ENCODE measurements at places on chromosomes 2 and 18.

- DNase-seq = peak; percentile 46
These were observed 1.5 kb upstream of the GPD2 start for GRCh38 chr2:156434461-156435291.

- DNase-seq = no peak
These were observed 31.4 kb upstream of the CTLA4 start for GRCh38 chr2:203835892-203836800.

GRCh38 chr2:30666266-30666874 is 140.9 kb downstream of the CAPN13 start:
- DNase-seq = peak; percentile 97

DNA sequence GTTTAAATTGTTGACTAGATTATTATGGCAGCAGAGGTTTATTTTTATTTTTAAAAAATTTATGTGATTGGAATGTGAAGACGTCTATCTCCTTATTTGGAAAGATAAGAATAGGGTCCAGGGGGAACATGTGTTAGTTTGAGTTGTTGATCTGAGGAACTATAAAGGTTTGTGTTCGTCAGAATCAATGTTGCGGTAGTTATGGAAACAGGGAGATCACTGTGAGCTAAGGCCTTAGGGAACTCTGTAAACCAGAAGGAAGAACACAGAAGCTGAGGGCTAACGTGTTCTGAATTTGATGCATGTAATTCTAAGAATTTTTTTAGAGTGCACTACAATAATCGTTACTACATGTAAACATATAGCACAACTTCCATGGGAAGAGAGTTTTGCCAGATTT is 168.5 kb upstream of the ZSWIM2 start:
- no peak for DNase-seq

- no peak for DNase-seq
These were observed 199.1 kb upstream of the CELF4 start for GRCh38 chr18:37764541-37765288.

DNA sequence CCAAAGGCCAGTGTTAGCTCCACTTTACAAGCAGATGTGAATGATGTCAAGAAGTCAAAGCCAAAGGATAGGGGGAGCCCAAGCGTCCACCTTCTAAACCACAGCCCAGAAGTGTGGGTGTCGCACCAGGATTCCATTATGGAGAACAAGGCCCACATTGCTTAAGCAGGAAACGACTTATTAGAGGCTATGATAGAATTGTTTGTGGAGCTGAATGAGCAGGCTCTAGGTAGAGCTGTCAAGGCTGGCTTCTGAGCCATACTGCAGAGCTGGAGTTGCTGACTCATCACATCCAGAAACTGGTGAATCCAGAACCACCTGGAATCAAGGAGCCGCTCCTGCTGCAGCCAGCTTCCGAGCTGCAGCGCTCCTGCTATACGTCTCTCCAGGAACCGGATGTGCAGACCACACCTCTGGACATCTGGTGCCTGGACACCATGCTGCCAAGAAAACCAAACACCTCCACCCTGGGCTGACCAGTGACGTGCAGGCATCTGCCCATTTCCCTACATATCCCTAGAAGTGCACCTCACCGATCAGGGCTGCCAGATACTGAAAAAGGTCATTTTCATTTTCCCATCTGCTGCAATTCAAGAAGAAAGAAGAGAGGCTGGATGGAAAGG is 6.2 kb upstream of the TWIST2 start:
- DNase-seq = peak; percentile 32

- no peak for DNase-seq
These were observed 1224.7 kb upstream of the CELF4 start for GRCh38 chr18:38790303-38790702.

GRCh38 chr2:150887926-150888325 is 373.7 kb downstream of the RBM43 start:
- DNase-seq = no peak

- DNase-seq = peak; percentile 77
These were observed 95.2 kb downstream of the EPB41L5 start for GRCh38 chr2:120108049-120108448.

GRCh38 chr2:134268265-134268664 is 14.4 kb downstream of the MGAT5 start:
- peak; percentile 38 for DNase-seq

- DNase-seq = no peak
These were observed 33.8 kb downstream of the POU3F3 start for GRCh38 chr2:104887676-104888075.

DNA sequence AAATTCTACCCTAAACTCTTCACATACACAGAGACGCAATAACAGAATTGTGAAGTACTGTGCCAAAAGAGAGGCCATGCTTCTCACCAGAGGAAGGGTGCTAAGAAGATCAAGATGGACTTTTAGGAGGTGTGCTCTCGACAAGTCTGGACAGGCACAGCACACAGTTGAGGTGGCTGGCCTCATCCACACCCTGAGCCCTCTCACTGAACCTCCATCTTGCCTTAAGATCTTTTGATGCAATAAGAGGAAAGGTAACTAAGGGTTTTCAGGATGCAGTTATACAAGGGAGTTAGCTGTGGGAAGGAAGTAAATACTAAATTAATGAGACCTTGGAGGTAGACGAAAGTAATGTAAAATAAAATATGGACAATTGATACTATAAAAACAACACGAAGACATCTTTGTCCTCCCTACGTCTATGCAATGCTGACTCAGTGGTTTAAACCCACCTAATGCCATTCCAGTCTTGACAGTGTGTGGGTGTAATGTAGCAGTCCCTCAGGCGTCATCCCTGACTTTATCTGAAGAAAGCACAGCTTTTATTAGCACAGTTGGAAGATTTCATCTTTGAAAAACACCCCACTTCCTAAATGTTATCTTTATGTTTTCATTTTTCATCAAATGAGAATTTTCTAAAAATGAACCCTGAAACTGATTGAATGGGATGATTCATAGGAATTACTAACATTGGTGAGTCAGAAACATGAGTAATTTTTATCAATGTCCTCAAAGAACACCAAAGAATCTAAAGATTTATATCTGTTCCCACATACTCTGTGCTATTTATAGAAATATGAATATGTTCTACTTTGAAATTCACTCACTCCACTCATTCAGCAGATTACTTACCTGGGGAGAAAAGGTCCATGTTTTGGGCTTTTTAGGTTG is 34.0 kb upstream of the MALL start:
- peak; percentile 97 for DNase-seq

DNA sequence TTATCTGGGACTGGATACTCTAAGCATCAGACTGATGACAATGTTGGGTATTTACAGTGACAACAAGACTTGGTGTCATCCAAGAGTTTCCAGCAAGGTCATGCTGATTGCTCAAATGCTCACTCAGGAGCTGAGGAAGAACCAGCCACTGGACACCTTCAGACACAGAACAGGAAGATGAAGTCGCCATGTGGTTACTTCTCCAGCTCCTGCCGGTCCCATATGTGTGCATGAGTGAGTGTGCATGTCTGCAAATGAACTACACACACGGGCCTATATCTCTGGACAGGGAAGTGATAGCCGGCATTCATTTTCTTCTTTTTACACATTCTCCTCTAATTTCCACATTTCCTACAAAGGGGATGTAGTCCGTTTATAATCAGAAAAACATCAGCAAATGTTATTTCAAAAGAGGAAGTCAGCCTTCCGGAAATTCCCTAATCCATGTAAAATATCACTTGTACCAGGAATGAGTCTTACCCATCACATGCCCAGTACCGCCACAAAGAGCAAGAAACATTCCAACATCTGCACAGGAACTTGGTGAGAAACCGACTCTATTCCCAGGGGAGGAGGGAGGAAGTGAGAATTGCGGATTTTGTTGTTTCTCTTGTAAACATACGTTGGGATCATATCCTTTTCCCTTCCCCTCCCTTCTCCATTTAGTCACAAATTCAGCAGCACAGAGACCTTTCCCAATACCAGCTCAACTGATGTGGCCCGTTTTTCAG is 10.8 kb downstream of the RFX8 start:
- DNase-seq = peak; percentile 59

- peak; percentile 66 for DNase-seq
These were observed 5.2 kb downstream of the TTC39C start for GRCh38 chr18:24019641-24020331.

GRCh38 chr2:127407661-127408003 is 10.6 kb upstream of the PROC start:
- no peak for DNase-seq

DNA sequence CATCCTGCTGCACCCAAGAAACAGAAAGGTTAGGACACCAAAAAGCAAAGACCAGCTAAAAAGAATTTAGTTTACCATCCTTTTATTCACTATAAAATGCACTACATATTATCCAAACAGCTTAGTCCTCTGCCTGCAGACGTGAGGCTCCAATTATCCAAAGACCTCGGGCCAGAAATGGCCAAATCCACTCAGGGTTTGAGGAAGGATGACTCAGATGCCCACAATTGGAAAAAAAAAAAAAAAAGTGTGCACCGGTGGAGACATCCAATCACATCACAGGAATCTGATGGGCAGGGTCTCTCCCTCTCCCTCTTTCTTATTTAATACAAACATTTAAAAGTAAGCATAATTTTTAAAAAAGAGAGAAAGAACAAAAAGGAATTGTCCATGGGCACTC is 65.7 kb downstream of the TRABD2A start:
- DNase-seq = peak; percentile 39

DNA sequence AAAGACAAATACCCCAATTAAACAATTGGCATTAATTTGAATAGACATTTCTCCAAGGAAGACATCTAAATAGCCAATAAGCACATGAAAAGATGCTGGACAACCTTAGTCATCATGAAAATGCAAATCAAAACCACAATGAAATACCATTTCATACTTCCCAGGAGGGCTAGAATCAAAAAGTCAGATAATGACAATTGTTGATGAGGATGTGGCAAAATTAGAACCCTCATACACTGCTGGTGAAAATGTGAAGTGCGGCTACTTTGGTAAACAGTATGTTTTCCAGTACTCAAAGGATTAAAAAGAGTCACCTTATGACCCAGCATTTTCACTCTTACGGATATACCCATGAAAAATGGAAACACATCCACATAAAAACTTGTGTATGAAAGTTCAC is 91.6 kb downstream of the FIGN start:
- DNase-seq = peak; percentile 68

GRCh38 chr2:11676640-11677039 is 6.6 kb upstream of the NTSR2 start:
- DNase-seq = no peak

GRCh38 chr18:70386582-70386981 is 97.7 kb downstream of the SOCS6 start:
- no peak for DNase-seq

- no peak for DNase-seq
These were observed 152.7 kb upstream of the SOX11 start for GRCh38 chr2:5539282-5540165.

- DNase-seq = no peak
These were observed 928.5 kb downstream of the NRXN1 start for GRCh38 chr2:50103442-50103841.

- no peak for DNase-seq
These were observed 44.1 kb upstream of the TTC39C start for GRCh38 chr18:23970161-23971096.

DNA sequence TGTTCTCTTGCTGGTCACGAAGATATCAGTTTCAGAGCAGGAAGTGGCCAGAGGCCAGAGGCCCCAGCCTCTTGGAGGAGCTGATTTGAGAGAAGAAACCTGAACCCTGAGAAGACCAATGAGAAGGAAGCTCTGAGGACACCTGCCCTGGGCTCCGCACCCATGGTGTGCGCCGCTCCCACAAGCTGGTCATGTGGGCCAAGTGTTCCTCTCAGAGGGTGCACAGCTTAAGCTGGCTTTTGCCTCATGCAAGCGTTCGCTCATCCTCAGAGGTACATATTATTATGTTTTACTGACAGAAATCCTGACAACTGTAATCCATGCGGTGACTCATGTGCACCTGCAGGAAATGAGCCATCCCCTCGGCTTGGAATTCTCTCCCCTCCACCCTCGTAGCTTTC is 316.1 kb upstream of the MYT1L start:
- peak; percentile 16 for DNase-seq

DNA sequence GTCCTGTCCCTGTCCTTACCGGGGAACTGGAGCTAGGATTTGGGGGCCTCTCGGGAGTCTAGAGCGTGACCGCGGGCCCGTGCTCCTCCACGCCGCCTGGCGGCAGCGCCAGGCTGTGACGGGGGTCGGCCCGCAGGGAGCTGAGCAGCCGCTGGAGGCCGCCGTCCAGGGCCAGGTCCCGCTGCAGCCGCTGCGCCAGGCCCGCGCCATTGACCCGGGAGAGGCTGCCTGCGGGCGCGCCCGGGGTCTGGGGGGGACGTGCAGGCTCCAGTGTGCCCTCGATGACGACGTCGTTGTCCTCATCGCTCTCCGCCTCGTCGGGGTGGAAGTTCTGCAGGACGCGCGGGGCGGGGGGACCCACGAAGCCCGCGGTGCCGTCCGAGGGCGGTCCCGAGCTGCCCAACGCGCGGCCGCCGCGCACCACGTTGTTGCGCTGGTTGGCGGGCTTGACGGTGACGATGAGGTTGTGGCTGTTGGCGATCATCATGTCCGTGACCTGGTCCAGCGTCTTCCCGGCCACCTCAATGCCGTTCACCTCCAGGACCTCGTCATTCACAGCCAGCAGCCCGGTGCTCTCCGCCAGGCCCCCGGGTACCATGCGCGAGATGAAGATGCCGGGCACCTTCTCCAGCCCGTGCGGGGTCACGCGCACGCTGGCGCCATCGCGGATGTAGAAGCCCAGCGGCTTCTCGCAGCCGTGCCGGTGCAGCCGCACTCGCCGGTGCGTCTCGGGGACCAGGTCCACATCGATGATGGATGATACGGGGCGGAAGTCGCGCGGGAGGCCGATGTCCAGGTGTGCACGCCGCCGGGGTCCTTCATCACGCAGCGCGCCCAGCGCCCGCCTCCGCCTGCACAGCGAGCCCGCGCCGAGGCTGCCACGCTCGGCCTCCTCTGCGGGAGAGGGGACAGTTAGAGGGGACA is 50.9 kb downstream of the ADNP2 start:
- no peak for DNase-seq

- peak; percentile 64 for DNase-seq
These were observed 113.4 kb downstream of the COPS8 start for GRCh38 chr2:237199082-237199481.

DNA sequence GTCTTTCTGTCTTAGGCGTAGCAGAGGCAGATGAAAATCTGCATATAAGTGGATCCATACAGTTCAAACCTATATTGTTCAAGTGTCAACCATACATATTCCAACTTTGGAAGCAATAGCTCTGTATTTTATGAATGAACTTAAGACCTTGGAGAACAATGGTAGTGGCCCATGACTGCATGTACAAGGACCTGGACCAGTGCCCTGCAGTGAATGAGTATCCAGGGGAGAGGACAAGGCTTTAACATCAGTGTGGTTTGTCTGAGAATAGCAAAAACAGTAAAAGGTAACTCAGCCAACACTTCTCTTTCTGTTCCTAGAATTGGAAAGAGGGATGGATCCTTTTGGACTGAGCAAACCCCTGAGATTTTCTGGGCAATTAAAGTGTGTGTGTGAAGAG is 230.8 kb upstream of the LINC00305 start:
- no peak for DNase-seq

- DNase-seq = no peak
These were observed 47.3 kb upstream of the B3GNT7 start for GRCh38 chr2:231348173-231348572.

Measured in astrocyte (in vitro differentiated cells and primary cell).